Esophagus squamous epithelium (tissue), 5 donors: ENCODE measurements at places on chromosomes 6 and 20. TPM values are rescaled to one million over a fixed set of nuclear protein-coding genes. Genes with fewer than 3 reads are reported as not detected.

MTFR2 gene
- total RNA-seq: 2.3 TPM

PSORS1C1 gene
- total RNA-seq: 1.3 TPM

PRR18 gene
- not detected for total RNA-seq

LZTS3 gene
- 1.1 TPM for total RNA-seq

MCHR2 gene
- not detected for total RNA-seq

RNF114 gene
- total RNA-seq: 73.2 TPM

SIRPB2 gene
- 5.9 TPM for total RNA-seq

PRDM1 gene
- 18.3 TPM for total RNA-seq

PRPF6 gene
- total RNA-seq: 55.5 TPM

HLA-DQA1 gene
- 2.8 TPM for total RNA-seq

SEL1L2 gene
- not detected for total RNA-seq

RAB44 gene
- 0.18 TPM for total RNA-seq

LHFPL5 gene
- not detected for total RNA-seq

C6orf52 gene
- total RNA-seq: not detected

DPPA5 gene
- not detected for total RNA-seq

GNRH2 gene
- total RNA-seq: not detected

LTA gene
- total RNA-seq: not detected

EPHA7 gene
- 0.47 TPM for total RNA-seq

COQ3 gene
- 7.6 TPM for total RNA-seq
